ENCODE measurements at places on chromosomes 13 and 19.

- DNase-seq, result no peak
These were observed 168.3 kb upstream of the TSHZ3 start for GRCh38 chr19:31517224-31518180.

GRCh38 chr19:49912965-49913685, 15.9 kb upstream of the ATF5 start:
- DNase-seq, result no peak

- no peak for DNase-seq
These were observed 103.5 kb upstream of the TSC22D1 start for GRCh38 chr13:44679597-44679996.

GRCh38 chr19:31461814-31462539, 112.7 kb upstream of the TSHZ3 start:
- no peak for DNase-seq

- DNase-seq, result no peak
These were observed 14.2 kb upstream of the PDX1 start for GRCh38 chr13:27905650-27906049.

DNA sequence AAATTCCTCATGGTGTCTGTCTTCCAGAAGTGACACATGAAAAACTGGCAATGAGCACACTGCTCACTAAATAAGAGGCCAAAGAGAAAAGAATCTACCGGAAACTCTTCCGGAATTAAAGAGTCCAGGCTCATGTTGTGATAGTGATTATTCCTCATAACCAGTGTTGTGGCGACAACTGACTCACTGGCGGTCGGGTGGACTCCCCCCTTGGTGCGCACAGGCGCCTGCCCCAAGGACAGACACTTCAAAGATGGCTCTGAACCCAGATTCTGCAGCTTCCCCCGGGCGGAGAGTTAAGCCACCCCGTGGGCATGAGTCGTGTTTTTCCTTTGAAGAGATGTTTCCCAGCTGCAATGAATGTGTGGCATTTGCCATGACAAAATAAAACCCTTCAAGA, 10.3 kb downstream of the IL17D start:
- DNase-seq, result no peak

GRCh38 chr13:33015791-33016323, 366 bp upstream of the KL start:
- DNase-seq, result no peak

GRCh38 chr13:56615572-56615971, 525.1 kb upstream of the PRR20A start:
- DNase-seq, result no peak

DNA sequence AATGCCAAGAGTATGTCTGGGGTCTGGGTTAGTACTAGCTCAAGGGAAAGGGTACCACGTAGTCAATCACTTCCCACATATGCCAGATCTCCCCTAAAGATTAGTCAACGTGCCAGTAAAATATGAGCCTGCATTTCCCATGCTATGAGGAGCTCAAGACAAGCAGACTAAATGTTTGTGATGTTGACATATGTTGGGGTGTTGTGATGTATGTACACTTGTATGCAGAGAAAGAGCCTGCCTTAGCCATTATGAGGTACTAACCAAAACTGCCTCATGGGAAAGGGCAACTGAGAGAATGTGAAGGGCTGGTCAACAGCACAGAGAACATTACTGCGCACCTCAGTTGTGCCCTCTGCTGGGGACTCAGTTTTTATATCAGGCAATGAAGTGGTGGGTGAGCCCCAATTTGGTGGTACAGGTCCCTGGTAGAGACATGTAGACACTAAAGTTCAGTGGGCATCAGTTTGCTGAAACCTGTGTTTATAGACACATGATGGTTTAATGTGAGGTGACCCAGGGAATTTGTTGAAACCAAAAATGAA, 287.0 kb downstream of the DCT start:
- DNase-seq, result peak; percentile 3

GRCh38 chr19:6271721-6272410, 7.9 kb downstream of the MLLT1 start:
- no peak for DNase-seq

DNA sequence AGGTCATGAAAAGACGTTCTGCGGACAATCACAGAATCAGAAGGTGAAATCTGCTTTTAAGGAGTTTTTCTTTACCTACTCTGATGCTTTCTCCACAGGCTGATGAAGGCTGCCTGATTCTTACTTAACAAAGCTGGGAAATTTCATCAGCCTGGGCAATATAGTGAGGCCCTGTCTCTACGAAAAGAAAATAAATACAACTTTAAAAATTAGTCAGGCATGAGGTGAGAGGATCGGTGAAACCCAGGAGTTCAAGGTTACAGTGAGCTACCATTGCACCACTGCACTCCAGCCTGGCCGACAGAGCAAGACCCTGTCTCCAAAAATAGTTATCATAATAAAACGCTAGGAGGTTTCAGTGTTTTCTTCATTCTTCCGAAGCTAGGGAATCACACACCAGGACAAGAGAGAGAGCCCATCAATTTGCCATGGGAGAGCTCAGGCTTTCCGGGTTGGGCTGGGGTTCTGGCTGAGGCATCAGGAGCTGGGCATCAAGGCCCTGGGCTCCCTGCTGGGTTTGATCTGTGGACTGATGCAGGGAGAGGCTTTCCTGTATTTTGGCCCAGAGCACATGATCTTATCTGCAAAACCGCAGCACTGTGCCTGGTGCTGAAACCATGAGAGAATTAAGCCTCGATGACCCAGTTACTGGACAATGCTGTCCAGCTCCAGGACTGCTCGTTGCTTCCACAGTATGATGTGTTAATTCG, 25.1 kb upstream of the CEBPG start:
- no peak for DNase-seq
